ENCODE measurements at places on chromosomes 6 and 20.
A peak's percentile ranks its signal among the peaks of the same experiment; 100 is the strongest.

GRCh38 chr6:33252759-33253158 lies 18.9 kb downstream of the VPS52 start:
- DNase-seq, result no peak

GRCh38 chr20:15895560-15896084 lies 677.6 kb downstream of the KIF16B start:
- no peak for DNase-seq

GRCh38 chr20:3283222-3283820 lies 44.3 kb upstream of the SLC4A11 start:
- DNase-seq, result no peak

- no peak for DNase-seq
Observed at GRCh38 chr20:54619181-54619580, 143.8 kb downstream of the DOK5 start.

DNA sequence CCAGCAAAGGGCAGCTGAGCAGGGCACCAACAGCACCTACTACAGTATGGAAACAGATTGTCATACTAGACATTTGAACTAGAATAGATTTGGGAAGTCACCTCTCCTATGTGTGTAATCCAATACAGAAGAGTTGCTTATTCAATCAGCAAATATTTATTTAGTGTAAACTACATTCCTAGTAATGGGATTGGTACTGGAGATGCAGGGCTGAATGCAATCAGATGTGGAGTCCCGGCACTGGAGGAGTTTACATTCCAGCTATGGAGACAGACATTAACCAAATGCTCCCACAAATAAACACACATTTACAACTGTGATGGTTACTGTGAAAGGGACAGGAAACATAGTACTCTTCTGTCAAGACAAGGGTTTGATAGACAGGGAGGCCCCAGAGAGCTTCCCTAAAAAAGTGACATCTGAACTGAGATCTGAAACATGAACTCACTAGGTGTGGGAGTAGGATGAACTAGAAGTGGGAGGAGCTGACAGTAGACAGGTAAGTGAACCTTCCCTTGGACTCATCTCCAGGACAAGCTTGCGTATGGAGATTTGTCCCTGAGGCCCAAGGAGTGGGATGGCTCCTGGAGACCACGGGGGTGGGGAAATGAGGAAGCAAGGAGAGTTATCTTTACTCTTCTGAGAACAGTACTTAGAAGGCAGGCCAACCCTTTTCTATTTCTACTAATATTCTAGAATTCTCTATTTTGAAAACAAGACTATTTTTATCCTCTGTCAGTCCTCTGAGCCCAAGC lies 420.5 kb downstream of the MAFB start:
- DNase-seq, result no peak

DNA sequence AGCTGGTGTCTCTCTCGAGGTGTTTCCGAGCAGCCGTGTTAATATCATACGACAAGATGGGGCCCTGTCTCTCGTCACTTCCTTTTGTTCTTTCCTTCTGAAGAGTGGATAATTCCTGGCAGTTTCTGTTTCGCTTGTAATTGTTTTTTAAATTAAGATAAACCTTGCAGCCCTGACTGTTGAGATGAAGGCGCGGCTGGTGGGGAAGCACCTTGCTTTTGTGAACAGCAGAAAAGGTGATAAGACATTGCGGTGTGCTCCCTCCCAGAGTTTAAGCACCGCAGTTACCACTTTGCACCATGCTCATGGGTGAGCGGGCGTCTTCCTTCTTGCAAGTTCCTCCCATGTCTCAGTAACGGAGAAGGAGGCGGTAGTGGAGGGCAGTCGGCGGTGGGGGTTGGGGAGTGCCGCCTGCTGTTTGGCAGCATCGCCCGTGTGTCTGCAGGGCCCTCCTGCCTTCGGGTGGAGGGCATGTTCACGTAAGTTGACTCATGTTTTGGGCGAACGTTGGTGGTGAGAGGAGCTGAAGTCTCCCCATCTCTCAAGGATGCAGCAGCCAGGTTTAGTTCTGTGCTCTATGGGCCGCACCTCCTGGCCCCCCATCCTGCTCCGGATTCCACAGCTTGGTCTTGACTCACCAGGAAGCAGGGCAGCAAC lies 345.9 kb downstream of the TAF4 start:
- peak; percentile 43 for DNase-seq

GRCh38 chr6:22892452-22892851 lies 323.1 kb downstream of the HDGFL1 start:
- DNase-seq, result no peak

- DNase-seq, result no peak
Observed at GRCh38 chr6:18062733-18063132, 59.7 kb downstream of the NHLRC1 start.

DNA sequence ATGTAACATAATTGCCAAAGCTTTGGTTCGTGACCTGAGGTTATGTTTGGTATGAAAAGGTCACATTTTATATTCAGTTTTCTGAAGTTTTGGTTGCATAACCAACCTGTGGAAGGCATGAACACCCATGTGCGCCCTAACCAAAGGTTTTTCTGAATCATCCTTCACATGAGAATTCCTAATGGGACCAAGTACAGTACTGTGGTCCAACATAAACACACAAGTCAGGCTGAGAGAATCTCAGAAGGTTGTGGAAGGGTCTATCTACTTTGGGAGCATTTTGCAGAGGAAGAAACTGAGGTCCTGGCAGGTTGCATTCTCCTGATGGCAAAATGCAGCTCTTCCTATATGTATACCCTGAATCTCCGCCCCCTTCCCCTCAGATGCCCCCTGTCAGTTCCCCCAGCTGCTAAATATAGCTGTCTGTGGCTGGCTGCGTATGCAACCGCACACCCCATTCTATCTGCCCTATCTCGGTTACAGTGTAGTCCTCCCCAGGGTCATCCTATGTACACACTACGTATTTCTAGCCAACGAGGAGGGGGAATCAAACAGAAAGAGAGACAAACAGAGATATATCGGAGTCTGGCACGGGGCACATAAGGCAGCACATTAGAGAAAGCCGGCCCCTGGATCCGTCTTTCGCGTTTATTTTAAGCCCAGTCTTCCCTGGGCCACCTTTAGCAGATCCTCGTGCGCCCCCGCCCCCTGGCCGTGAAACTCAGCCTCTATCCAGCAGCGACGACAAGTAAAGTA lies 547 bp upstream of the ESR1 start:
- no peak for DNase-seq

DNA sequence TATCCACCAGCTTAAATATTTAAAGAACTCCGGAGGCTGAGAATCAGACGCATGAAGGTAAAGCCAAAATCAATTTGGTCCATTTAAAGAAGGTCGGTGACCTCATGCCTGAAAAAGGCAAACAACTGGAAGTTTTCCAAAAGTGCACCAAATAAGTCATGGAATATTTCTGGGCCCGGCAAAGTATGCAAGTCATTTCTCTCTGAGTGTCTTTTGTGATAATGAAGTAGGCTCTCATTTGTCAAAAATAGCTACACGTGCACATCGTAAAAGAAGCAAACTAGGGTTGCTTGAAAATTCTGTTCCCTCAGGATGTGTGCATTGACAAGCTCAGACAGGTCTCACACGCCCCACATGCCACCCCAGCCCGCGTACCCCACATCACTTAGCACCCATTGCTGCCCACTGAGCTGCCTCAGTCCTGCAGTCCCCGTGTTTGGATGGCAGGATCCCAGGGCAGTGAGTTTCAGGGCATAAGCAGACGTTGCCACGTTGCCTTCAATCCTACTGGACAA lies 20.5 kb upstream of the PYGB start:
- no peak for DNase-seq

- no peak for DNase-seq
Observed at GRCh38 chr20:15642676-15643075, 930.6 kb downstream of the KIF16B start.

DNA sequence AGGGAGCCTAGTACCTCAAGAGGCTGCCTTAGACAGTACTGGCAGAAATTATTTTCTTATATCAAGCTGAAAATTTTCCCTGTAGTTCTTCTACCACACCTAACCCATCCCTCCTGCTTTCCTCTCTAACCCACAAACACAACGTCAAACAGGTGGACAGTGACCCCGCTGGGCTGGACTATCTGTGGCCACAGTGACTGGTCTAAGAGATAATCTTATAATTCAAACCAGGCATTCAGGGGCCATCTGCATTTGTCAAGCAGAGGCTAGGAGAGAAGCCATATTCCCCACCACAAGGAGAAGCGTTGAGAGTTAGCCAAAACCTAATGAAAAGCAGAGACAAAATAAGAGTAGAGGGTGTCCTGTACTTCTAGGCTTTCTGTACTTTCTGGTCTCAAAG lies 8.2 kb downstream of the HDDC2 start:
- no peak for DNase-seq

- no peak for DNase-seq
Observed at GRCh38 chr20:50464725-50465650, 45.2 kb upstream of the PTPN1 start.

DNA sequence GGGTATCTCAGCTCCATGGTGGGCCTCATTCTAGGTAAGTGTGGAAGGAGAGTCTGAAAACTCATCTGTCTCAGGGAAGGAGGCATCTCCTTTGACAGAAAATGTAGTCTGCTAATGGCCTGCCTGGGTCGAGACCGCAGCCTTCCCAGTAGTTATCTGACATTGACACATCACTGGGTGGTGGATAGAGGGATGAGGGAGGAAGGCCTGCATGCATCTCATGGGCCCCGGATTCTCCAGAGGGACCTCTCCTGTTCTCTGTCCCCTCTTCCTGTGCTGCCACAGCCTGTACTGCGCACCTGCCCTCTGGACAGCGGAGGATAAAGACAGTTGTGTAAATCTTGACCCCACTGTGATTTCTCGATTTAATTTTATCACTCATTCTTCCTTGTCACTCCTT lies 4.7 kb downstream of the PCMTD2 start:
- DNase-seq, result no peak

GRCh38 chr6:41367061-41367460 lies 31.7 kb downstream of the NCR2 start:
- no peak for DNase-seq

DNA sequence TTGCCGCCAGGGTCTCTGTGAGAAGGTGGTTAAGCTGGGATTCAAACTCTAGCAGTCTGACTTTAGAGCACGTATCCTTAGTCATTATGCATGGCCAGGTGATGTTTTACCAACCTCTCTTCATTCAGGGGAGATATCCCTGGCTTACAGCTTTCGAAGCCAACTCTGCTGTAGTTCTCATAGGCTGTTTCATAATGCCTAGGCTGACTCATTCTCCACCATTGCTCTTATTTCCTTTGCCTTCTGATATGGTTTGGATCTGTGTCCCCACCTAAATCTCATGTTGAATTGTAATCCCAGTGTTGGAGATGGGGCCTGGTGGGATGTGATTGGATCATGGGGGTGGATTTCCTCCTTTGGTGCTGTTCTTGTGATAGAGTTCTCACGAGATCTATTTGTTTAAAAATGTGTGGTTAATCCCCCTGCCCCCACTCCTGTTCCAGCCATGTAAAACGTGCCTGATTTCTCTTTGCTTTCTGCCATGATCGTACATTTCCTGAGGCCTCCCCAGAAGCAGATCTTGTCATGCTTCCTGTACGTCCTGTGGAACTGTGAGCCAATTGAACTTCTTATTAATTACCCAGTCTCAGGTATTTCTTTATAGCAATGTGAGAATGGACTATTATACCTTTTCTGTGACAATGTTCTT lies 94.6 kb upstream of the MAN1A1 start:
- no peak for DNase-seq

DNA sequence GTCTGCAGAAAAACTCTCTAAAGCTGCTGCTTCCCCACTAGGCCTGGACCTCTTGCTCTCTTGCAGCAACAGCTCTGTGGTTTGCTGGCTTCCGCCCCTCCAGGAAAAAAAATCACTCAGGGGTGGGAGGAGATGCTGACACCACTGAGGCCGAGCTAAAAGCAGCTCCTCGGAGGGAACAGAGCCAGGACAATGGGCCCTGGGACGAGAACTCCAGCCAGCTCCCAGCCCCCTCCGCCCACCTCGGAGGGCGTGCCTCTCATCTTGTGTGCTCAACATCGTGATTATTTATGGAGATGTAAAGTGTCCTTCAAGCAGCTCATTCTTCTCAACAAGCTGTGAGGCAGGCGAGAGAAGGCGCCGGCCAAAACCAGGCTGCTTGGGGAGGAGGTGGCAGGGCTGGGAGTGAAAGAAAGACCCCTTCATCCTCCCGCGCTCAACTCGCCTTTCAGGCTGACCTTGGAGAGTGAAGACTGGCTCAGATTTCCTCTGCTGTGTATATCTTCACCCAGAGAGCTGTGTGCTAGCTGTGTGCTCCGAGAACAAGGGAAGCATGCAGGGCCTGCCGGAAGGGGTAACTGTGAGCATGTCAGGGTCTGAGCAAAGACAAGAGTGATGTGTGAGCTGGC lies 53.5 kb upstream of the LRFN2 start:
- peak; percentile 21 for DNase-seq

GRCh38 chr6:122734529-122735395 lies 44.8 kb upstream of the FABP7 start:
- no peak for DNase-seq

- DNase-seq, result no peak
Observed at GRCh38 chr20:62178316-62179161, 4.3 kb upstream of the MTG2 start.

GRCh38 chr6:21359926-21360325 lies 233.6 kb upstream of the SOX4 start:
- no peak for DNase-seq

DNA sequence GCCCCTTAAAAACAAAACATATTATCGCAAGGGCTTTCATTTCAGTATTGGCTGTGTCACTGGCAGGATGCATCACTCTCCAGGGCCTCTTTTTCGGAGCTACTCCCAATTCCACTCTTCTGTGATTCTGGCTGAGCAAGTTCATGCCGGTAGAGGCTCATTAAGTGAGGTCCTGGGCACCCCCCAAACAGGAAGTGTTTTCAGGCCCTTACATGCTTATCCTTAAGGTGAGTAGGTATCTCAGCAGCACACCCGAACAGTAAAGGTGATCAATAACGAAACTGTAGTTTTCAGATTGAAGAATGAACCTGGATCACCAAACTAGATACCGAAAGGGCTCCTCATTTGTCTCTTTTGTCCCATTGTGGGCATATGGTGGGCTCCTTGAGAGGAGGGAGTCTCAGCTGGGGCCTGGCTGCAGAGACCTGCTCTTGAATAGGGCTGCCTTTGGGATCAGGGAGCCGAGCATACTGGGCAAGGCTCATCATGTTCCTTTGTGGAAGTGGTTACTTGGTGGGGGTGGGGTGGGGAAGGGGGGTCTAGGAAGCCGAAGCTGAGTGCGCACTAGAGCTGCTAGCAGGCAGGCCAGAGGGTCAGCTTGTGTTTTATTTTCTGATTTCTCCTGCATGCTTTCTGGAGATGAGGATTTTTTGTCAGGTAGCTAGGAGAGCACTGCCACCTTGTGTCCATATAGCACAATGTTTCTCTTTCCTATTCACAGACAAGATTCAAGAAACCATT lies 65.2 kb downstream of the CDS2 start:
- DNase-seq, result peak; percentile 20

DNA sequence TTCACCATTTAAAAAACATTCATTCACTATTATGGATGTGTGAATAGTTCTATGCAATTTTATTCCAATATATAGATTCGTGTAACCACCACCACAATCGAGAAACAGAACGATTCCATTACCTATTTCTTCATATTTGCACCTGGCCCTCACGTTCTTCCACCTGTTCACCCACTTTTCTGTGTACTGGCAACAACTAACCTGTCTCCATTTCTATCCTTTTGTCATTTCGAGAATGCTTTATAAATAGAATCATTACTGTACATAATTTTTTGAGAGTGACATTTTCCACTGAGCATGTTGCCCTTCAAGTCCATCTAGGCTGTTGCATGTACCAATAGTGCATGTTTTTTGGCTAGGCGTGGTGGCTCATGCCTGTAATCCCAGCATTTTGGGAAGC lies 23.2 kb upstream of the STX11 start:
- DNase-seq, result no peak
